ENCODE measurements at places on chromosomes 3 and 15. TPM values are rescaled to one million over a fixed set of nuclear protein-coding genes. Genes with fewer than 3 reads are reported as not detected.

GRCh38 chr3:145951441-145951840 lies 209.5 kb downstream of the PLOD2 start:
- no peak for DNase-seq

DNA sequence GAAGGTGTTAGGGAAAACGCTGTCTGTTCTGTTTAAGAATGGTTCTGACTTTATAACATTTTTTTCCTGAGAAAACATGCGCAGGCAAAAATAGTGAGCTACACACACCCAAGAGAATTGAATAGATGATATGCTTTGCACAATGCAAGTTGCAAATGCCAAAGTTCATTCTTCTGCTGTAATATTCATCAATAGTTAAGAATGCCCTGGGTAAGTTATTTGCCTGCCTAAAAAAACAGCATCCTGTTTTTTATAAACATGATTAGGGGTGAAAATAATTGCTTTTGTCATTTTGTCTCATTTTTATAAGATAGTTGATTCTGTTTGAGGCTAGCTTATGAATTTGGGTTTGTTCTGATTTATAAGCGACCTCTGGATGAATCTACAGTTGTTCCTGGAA lies 99.4 kb downstream of the DTWD1 start:
- no peak for DNase-seq

GRCh38 chr3:16461463-16462245 lies 51.8 kb downstream of the RFTN1 start:
- no peak for DNase-seq

DNA sequence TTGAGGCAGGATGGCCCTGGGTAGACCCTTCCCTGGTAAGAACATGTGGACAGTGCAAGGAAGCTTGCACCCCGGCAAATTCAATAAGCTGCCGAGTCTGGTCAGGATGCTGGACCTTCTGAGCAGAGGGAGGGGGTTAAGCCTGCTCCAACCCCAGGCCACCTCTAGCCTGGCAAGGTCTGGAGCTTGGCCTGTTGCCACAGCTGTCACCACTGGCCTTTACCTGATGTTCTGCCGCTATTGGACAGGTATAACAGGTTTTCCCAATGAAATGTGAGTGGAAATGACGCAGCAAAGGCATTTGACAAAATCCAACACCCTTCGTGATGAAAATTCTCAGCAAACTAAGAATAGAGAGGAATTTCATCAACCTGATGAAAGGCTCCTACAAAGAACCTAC lies 699 bp upstream of the MESP1 start:
- no peak for DNase-seq

DNA sequence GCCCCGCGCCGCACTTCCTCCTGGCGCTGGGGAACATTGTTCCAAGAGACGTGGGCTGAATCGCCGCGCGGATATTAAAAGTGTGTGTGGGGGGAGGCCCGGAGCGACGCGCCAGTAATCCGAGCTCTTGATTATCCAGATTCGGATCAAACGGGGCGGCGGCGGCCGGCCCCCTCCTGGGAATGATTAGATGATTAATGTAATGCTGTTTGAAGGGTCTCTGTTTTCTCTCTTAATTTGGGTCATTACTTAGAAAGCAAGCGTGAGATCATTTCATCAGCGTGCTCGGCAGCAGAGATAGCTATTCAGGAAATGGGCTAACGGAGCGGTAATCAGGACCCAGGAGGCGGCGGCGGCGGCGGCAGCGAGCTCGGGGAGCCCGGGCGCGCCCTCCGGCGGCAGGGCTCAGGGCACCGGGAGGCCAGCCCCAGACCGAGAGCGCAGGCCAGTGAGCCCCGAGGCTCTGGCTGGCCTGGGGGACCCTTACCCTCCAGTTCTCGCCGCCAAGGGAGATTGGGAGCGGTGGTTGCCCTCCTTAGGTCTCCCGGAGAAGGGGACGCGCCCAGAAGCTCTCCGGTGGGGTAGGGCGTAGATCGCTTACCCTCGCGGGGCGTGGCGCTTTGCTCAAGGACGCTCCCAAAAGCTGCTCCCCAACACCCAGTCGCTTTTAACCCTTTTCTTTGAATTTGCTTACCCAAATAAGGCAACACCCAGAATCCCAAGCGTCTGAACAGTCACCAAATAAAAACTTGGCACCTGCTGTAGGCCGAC lies 4.5 kb downstream of the FEZF2 start:
- no peak for DNase-seq

DNA sequence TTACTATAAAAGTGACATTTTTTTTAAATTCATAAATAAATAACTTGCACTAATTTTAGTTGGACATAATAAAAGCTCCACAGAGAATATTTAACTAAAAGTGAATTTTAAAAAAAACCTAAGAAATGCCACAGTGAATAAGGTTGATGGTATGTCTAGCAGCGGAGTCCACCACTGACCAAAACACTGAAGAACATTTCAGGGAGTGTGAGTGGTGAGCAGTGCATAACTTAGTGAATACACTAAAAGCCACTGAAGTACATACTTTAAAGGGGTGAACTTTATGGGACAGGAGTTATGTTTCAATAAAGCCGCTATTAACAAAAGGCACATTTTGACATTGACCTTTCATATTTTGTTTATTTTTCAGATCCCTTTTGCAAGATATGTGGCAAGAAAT lies 32.3 kb downstream of the SRP14 start:
- DNase-seq, result no peak

Gene CYP1A2
- total RNA-seq, result not detected

Gene CHSY1
- total RNA-seq, result 22.4 TPM

Gene CLRN1
- total RNA-seq, result not detected

DNA sequence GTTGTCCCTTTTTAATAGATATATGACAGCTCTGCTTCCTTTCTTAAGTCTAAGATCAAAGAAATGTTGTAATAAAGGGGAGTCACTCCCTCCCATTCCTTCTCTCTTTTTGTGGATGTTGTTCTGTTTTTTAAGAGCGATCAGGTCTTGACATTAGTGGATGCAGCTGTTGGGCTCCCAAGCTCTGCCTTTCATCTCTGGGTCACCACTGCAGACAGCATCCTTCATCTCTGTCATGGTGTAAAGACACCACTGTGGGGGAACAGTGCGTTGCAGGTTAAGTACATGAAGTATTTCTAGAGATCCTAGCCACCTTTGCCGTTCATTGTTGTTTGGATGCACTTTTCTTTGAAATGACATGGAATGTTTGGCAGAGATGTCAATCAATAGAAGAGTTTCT lies 17.7 kb downstream of the FNDC3B start:
- no peak for DNase-seq

GRCh38 chr3:168806871-168807270 lies 711.1 kb upstream of the GOLIM4 start:
- no peak for DNase-seq

DNA sequence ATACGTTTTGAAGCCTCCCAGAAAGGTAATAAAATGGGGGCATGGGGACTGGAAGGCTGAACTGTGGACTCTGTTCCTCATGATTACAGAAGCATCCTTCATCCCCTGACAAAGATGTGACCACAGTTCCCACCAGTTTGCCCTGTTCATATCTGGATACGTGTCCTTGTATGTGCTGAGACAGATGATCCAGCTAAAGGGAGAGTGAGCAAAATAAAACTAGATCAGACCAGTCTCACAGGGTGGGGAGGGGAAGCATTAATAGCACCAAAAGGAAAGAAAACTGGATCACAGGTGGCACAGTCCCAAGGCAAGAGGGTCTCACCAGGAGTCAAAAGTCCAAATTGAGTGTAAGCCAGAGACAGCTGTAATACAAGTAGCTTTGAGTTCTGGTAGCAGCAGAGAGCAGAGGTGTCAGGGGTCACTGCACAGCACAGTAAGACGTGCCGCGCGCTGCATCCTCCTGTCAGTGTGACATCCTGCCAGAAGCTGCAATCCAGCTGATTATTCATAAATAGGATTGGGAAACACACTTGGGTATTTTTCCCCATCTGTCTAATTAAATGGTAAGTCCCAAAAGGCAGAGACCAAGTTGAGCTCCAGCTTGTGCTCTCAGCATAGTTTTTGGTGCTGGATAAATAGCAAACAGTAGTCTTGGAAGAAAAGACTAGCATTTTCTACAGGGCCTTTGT lies 560.0 kb upstream of the CFAP20DC start:
- no peak for DNase-seq

DNA sequence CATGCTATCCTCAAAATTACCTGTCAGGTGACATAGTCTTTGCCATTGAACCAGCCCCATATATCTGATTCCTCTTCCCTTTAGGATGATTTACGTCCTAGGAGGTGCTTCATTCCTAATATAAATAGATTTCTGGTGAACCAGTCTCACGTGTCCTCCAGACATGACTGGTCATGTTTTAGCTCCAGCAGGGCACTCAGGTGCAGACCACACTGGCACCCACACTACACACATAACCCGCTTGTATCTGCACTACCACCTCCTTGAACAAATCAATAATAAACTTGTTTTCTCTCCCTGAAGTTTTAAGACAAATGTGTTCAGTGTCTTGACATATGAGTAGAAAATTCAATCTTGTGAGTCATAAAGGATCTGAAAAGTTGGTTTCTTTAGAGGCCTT lies 155.5 kb downstream of the GOLIM4 start:
- DNase-seq, result peak; percentile 5

Gene ITGB5
- total RNA-seq, result 146 TPM

DNA sequence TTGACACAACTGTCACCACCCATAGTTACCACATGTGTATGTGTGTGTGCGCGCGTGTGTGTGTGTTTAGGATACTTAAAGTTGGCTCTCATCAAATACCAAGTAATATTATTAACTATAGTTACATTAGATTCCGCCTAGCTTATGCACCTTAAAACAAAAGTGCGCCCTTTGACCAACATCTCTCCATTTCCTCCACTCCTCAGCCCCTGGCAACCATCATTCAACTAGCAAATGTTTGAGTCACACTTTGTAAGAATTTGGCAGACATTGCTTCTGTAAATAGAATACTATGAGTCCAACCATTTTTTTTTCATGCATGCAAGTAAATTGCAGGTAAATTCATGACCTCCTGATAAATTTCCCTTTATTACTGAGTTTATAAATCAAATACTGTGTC lies 169.3 kb downstream of the GBE1 start:
- peak; percentile 9 for DNase-seq

Gene CAPN3
- not detected for total RNA-seq

DNA sequence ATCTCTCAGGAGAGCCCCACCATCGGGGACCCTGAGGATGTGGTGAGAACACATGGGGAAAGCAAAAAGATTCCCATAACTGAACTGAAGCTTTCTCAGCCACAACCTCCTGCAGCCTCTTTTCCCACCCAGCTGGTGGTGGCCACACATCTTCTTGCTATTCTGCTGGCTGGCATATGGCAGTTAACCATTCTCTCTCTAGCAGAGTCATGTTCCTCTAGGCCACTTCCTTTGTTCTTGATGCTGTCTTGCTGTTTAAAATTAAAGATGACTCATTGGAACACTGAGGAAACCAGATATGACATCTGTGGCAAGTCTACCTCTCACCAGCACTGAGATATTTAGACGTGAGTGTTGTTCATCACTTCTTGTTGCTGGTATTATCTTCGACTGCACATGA lies 180.3 kb upstream of the ROBO2 start:
- no peak for DNase-seq

DNA sequence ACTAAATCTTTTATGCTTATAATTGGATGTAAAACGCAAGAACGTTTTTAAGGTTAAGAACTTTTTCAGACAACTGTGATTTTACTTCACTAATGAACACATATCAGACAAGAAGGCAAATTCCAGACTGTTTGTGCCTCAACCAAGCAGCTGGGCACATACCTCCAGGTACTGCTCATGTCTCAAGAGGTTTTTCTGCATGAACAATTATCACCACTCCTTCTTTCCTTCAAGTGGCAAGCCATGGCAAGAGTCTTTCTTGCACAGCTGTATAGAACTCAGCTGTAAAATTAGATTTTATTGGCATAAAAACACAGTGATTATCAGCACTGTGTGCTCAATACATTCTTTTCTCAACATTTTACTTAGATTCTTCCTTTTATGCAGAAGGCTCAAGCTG lies 64.3 kb downstream of the FNDC3B start:
- DNase-seq, result peak; percentile 26

- no peak for DNase-seq
These were observed 196.0 kb downstream of the DPH6 start for GRCh38 chr15:35349916-35350315.

DNA sequence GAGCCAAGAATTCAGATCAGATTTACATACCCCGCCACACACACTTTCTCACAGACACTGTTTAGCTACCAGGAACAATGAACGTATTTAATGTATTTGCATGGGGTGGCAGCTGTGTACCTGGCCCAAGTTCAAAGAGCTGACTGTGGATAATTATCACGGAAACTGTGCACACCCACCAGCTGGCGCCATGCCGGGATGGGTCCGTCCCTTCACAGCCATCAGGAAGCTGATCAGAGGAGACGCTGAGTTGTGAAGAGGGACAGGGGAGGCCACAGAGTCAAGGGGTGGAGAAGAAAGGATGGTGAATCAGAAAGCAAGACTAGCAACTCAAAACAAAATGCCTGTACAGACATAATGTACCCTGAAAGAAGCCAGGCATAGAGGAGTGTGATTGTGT lies 13.1 kb upstream of the PLA2G4D start:
- no peak for DNase-seq

DNA sequence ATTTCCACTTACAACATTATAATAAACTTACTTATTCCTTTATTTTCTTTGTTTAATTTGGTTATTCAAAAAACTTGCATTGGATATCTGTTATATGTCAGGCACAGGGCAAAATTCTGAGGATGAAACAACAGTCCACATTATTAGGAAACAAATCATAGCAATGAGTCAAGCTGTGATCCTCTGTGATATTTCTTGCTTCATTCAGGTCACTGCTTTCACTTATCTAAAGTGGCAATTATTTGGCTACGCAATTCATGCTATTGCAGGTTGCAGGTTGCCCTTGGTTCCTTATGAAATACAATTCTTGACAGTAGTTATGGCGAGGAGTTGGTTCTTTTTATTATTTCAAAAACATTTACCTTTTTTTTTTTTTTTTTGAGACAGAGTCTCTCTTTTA lies 66.4 kb upstream of the CNTN6 start:
- DNase-seq, result no peak

GRCh38 chr3:179673523-179673922 lies 20.7 kb downstream of the USP13 start:
- no peak for DNase-seq

- no peak for DNase-seq
These were observed 139.0 kb upstream of the LIPC start for GRCh38 chr15:58292751-58293175.

Gene P2RY12
- total RNA-seq, result not detected

Gene RASGRP1
- 1.5 TPM for total RNA-seq

GRCh38 chr15:77487469-77487842 lies 66.8 kb downstream of the HMG20A start:
- no peak for DNase-seq

- peak; percentile 85 for DNase-seq
These were observed 61.1 kb upstream of the GATA2 start for GRCh38 chr3:128554100-128554464.

DNA sequence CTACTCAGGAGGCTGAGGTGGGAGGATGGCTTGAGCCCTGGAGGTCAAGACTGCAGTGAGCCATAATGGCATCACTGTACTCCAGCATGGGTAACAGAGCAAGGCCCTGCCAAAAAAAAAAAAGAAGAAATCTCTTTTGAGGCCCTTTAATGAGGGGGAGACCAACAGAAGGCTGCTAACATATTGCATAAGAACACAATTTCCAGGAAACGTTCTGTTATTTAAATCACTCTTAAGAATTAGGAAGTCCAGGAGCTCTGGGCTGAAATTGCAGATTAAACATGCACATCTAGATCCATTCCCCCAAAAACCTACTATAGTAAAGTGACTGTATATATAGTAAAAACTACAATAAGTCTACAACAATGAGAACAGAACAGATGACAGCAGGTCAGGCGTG lies 16.1 kb upstream of the BLM start:
- no peak for DNase-seq

Gene LTK
- total RNA-seq, result 4.3 TPM

- DNase-seq, result no peak
These were observed 763 bp upstream of the TRNT1 start for GRCh38 chr3:3125977-3126376.

GRCh38 chr3:119690043-119690656 lies 12.7 kb upstream of the CFAP91 start:
- DNase-seq, result peak; percentile 43

Data from A172 (cell line).